Transverse colon (tissue), 4 donors: ENCODE measurements at places on chromosomes 6 and 20. TPM values are rescaled to one million over a fixed set of nuclear protein-coding genes. Genes with fewer than 3 reads are reported as not detected.

The ACTL10 gene
- total RNA-seq = not detected

The LTV1 gene
- total RNA-seq = 6.3 TPM

The HLA-DPB1 gene
- total RNA-seq = 10.0 TPM

The KCNK5 gene
- total RNA-seq = 86.0 TPM

The CDH4 gene
- not detected for total RNA-seq

The ZNF831 gene
- total RNA-seq = 0.96 TPM

The OR2J3 gene
- total RNA-seq = not detected

The ME1 gene
- total RNA-seq = 6.0 TPM

The UQCC2 gene
- 17.6 TPM for total RNA-seq

GRCh38 chr6:22059946-22060345 lies 236.9 kb downstream of the PRL start:
- DNase-seq = no peak

GRCh38 chr6:97909380-97909779 lies 626.4 kb upstream of the MMS22L start:
- no peak for DNase-seq

DNA sequence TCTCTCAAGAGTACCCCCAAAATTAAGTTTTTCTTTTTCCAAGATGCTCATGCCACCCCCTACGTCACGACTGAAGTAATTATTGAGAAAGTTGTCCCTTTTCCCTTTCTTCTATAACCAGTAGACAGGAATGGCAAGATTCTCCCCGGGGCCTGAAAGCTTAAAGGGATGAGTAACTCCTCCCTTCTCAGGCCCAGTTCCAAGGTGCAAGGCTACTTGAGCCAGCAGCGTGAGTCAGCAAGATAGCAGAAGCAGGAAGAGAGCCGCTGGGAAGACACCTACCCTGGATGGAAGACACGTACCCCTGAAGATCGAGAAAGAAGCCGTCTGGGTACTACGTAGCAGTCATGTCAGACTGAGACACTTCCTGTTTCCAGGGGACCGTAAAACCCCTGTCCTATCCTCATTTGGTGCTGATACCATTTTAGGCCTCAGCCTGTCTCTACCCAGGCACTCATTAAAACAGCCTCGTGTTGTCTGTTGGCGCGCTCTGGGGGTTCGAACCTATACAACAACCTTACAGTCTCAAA lies 241.0 kb downstream of the ADGRG6 start:
- DNase-seq = peak; percentile 25

DNA sequence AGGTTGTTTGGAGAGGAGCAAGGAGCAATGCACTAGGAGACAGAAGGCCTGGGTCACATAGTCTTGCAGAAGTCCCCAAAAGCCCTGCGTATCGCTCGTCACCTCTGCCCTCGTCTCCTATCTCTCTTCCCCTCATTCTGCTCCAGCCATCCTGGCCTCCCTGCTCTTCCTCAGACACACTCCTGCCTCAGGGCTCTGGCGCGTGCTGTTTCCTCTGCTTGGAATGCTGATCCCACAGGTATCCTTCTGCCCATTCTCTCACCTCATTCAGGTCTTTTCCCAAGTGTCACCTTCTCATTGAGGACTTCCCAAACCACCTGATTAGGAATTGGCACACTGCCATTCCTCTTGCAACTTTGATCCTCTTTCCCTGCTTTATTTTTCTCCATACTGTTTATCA lies 9.0 kb upstream of the SLC2A10 start:
- DNase-seq = no peak

DNA sequence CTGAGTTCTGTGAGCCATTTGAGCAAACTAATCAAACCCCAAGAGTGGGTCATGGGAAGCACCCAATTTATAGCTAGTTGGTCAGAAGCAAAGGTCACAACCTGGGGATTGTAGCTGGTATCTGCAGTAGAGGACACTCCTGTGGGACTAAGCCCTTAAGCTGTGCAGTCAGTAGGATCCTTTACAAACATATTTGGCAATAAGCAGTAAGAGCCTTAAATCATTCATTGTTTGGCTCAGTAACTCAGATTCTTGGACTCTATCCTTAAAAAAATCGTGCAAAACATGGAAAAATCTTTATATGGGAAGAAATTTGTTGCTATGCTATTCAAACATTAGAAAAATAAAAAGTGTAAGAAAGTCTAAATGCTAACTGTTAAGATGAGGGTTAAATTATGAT lies 29.9 kb downstream of the FRK start:
- no peak for DNase-seq

GRCh38 chr6:120378582-120379220 lies 955.6 kb downstream of the TBC1D32 start:
- no peak for DNase-seq

DNA sequence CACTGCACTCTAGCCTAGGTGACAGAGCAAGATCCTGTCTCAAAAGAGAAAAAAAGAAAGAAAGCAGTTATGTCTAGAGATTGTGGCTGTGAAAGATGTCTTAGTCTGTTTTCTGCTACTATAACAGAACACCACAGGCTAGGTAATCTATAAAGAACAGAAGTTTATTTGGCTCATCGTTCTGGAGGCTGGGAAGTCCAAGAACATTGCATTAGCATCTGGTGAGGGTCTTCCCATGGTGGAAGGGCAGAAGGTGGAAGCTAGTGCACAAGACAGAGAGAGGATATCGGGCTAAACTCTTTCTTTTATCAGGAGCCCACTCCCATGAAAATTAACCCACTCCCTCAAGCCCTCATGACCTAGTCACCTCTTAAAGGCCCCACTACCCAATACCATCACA lies 16.2 kb upstream of the RALY start:
- no peak for DNase-seq

GRCh38 chr6:148747145-148747470 lies 278 bp downstream of the UST start:
- DNase-seq = peak; percentile 36

DNA sequence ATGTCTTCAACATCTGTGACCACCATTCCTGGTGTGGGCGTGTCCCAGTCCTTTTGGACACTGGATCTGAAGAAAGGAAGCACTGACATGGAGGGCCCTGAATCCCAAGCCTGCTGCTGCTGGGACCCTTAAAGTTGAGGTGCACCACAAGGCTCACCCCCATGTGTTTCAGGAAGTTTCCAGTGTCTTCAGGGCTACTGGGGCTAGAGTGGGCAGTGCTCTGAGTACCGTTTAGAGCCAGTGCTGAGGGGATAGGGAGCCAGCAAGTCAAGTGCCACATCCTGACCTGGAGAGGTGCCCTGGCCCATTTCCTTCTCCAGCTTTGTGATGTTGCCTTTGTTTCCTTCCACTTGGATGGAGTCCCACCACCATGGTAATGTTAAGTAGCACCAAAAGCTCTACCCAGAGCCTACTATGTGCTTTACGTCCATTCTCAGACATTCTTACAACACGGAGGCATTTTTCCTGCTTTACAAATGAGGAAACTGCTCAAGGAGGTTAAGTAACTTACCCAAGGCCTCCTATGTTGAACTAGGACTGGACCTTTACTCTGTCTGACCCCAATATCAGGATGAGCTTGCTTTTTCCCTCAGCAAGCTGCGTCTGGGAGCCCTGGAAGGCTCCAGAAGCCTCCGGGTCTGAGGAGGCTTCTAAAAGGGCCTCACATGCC lies 552 bp upstream of the DEF6 start:
- no peak for DNase-seq

- no peak for DNase-seq
Observed at GRCh38 chr6:56751604-56752003, 108.9 kb upstream of the DST start.

DNA sequence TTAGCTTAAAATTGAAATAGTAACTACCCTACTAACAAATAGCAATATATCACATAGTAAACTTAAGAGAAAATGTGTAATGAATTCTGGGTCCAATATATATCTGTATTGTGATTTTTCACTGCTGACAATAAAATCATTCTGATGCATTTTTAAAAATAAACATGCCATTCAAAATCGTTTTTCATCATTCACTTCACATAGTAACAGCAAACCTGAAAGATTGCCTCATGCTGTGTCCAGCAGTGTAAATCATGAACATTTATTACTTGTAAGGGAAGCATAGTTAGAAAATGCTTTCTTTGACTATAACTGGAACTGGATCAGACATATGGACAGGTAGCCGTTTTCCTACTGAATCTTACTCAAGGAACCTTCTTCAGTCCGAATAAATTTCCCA lies 446.1 kb downstream of the UTRN start:
- no peak for DNase-seq

DNA sequence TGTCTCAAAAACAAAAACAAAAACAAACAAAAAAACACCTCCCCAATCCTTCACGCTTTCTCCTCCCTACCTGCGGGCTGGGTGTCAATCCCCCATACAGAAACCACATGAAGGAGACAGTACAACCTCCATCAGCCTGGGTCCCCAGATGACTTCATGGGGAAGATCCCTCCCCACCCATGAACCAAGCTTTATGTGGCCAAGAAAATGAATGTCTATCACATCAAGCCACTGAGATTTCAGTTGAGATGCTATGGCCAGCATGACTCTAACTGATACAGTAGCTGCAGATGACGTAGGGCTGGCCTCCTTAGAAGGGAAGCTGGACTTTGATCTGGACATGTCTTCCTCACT lies 21.2 kb upstream of the BNIP5 start:
- DNase-seq = no peak

GRCh38 chr6:165708985-165709576 lies 46.0 kb upstream of the PDE10A start:
- DNase-seq = no peak

- no peak for DNase-seq
Observed at GRCh38 chr6:88584581-88585275, 378.7 kb downstream of the RNGTT start.

DNA sequence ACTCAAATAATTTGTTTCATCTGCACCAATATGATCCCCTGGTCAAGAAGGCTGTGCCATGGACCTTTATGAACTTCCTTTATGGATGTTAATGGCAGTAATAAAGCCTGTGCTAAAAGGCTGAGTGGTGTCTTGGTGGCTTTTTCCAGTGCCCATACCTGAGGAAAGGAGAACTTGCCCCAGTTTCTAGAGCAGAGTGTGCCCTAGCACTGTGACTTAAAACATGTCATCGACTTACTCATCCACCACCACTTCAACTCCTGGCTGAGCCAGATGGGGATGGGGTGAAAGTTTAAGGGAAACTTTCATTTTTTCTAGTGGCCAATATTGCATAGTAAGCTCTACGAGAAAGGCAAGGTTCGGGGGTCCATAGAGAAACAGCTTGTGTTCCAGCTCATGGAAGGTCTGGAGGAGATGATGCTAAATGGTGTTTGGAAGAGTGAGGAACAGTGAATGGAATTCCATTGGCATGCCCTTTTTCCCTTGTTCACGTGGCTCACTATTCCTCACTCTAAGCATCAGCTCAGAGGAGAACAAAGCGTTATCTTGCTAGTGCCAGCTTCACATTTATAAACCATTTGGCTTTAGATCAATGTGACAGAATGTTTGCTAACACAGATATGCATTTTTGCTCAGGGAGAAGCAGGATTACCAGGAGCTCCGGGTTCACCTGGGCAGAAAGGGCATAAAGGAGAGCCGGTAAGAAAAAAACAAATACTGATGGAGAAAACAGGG lies 71.2 kb downstream of the COL19A1 start:
- no peak for DNase-seq

DNA sequence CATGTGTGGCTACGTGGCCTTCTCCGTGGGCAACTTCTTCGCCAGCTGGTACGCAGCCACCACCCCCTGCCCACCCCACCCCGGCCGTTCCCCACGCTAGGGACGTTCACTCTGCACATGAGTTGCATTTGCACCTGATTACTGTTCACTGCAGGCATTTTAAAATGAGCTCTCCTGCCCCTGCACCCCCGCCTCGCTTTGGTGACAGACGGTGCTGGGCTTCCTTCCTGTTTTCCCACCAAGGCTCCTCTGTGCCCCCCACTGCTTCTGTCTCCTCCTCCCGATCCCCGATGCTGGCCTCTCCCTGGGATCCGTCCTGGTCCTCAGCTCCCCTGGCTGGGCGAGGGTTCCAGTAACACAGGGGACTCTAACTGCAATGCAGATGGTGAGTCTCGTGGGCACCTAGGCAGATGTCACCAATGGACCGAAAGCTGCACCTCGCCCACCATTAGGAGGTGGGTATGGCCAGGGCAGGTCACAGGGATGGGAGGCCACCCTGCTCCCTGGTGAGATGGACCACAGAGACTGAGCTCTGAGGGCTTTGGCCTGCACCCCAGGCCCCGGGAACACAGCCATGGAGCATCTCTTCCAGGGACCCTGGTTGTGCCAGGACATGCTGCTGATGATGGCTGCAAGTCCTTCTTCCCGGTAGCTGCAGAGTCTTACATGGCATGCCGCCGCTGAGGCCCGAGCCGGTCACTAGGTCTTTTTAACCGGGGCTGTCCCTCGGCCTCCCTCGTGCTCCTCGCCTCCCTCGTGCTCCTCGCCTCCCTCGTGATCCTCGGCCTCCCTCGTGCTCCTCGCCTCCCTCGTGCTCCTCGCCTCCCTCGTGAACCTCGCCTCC lies 3.8 kb downstream of the UNC93A start:
- no peak for DNase-seq

GRCh38 chr6:102944475-102944874 lies 1551.0 kb downstream of the GRIK2 start:
- no peak for DNase-seq

GRCh38 chr20:37381621-37382471 lies 35.9 kb downstream of the SRC start:
- no peak for DNase-seq

- peak; percentile 40 for DNase-seq
Observed at GRCh38 chr6:7243179-7243981, 69.6 kb downstream of the SSR1 start.

DNA sequence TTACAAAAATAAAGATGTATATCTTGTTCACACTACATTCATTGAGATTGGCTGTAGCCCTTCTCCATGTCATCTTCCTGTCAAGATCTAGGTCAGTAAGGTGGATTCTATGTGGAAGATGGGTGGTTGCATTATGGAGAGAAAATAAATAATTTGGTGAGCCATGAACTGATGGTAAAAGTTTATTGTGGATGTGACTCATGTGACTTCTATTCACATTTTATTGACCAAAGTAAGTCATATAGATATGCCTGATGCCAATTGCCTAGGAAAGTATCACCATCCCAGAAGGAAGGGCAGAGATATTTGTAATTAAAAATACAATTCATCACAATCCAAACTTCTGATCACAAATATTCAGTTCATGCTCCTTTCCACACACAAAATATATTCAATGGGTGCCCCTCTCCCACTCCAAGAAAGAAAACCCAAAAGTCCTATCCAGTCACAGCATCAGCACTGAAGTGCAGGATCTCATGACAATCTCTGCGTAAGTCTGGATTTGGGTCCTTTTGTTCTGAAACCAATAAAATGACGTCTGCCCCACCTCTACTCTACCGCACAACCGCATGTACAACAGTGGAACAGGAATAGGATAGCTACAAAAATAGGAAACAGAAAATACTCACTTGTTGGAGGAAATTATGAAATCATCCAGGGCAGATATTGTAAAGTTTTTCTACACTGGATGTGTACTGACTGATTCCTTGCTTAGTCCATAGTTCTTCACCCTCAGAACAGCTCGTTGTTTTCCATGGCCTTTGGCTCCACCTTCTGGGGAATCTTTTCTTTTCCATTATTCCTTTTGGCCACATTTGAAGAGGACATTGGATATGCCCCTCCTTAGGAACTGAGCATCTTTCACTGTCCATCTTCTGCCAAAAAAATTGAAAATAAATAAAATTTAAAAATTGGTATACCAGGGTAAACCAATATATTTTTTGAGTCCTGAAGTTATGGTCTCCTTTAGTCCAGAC lies 16.1 kb upstream of the SLC17A3 start:
- peak; percentile 20 for DNase-seq
